ENCODE measurements at places on chromosomes 6 and 20.

- no peak for DNase-seq
Measured at GRCh38 chr6:86355271-86355670, 582.1 kb upstream of the HTR1E start.

DNA sequence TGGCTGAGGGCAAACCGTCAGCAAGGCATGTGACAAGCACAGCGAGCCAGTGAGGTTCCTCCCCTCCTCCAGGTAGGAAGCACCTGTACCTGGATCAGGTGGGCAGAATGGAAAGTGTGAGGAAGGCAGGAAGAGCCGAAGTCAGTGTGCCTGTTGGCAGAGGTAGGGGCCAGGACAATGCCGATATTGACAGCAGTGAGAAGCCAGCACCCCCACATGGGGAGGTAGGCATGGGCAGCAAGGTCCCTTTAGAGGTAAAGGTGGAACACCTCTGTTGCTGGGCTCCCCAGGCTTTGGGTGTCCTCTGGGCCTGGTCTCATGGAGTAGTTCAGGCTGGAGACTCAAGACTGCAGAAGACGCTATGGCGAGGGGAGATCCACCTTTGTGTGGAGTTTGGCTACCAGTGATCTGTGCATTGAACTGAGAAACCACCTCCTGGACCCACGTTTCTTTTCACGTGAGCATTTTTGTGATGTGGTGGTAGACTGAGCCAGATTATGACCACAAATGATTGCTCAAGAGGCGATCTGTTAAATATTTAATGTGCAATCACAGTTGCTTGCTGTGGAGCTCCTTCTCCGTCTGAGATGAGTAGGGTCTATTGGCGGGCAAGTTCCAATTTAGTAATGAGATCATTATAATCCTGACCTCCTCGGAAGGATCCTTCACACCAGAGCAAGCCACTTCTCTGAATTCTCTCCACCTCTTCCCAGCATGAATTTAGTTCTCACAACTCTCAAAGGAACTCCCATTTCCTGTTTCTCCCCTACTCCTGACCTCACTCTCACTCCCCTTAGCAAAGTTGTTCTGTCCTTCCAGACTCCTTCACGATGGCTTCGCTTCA lies 174.8 kb downstream of the CDH26 start:
- no peak for DNase-seq

DNA sequence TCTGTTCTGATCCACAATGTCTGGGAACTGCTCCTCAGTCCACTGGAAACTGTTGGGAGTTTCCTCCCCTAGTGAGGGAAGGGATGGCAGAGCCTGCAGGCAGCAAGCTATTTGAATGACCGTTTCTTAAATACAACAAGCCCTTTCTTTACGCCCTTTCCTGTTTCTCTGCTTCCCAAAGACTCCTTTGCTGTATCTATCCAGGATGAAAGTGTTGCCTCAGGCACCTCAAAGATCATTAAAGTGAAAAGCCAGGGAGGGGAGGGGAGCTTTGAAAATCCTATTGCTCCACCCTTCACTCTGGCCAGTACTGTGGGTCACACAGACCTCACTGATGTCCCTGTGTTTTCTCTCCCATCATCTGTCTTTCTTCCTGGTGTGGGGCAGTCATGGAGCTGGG lies 213.1 kb downstream of the RNF144B start:
- DNase-seq = no peak

GRCh38 chr20:41359541-41360011 lies 7.0 kb downstream of the EMILIN3 start:
- DNase-seq = no peak

- DNase-seq = no peak
Measured at GRCh38 chr20:16520154-16520553, 53.1 kb downstream of the KIF16B start.

DNA sequence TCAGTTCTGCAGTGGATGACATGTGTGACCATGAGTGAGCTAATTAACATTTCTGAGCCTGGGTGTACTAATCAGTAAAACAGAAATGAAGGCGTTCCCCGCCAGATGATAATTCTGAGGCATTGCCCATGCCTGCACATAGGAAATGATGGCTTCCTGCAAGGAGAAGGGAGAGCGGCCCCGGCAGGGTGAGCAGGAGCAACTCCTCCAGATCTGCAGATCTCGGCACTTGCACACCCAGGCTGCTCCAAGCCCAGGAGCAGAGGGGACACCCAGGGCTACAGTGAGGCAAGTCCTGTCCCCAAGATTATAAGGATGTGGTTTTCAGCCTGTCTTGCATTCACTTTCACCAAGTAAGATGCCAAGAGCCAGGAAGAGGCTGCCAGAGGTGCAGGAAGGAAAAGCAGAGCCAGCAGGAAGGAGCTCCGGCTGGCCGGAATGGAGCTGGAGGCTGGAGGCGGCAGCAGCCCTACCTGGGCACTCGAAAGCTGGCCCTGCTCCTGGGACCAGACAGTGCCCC lies 177.5 kb upstream of the CST7 start:
- no peak for DNase-seq

GRCh38 chr6:162999575-163000285 lies 272.0 kb downstream of the PACRG start:
- no peak for DNase-seq

DNA sequence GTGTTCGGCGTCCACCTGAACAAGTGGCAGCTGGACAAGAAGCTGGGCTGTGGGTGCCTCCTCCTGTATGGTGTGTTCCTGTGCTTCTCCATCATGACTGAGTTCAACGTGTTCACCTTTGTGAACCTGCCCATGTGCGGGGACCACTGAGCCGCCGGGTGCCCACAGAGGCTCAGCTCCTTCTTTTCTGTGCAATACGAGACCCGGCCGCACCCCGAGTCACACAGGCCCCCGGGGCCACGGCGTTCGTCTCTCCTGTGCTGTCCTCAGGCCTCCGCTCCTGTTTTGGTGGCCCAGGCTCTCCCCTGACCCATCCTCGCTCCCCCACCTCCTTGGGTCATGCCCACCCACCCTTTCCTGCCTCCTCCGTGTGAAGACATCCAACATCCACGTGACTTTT lies 37.1 kb upstream of the RIN2 start:
- no peak for DNase-seq

- no peak for DNase-seq
Measured at GRCh38 chr6:30315156-30315555, 11.6 kb upstream of the TRIM39 start.

DNA sequence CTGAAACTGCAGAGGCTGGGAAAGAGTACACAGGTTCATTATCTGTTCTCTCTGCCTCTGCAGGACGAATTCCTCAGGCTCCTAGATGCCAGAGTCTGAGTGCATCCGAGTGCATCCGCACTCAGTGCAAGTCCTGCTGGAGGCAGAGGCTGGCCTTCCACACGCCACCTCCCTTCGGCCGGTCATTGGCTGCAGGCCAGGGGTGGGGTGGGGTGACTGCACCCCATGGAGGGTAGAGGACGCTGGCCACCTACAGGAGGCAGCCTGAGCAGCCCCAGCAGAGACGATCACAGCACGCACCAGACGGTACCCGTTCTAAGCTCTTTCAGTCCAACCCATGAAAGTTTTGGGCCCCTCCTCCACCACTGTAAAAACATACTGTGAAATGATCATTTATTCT lies 11.7 kb downstream of the SFT2D1 start:
- no peak for DNase-seq

- no peak for DNase-seq
Measured at GRCh38 chr6:94052749-94053148, 633.4 kb upstream of the EPHA7 start.

- DNase-seq = no peak
Measured at GRCh38 chr20:32411955-32412706, 54.0 kb downstream of the ASXL1 start.

GRCh38 chr20:45323731-45324130 lies 15.6 kb upstream of the MATN4 start:
- DNase-seq = no peak

DNA sequence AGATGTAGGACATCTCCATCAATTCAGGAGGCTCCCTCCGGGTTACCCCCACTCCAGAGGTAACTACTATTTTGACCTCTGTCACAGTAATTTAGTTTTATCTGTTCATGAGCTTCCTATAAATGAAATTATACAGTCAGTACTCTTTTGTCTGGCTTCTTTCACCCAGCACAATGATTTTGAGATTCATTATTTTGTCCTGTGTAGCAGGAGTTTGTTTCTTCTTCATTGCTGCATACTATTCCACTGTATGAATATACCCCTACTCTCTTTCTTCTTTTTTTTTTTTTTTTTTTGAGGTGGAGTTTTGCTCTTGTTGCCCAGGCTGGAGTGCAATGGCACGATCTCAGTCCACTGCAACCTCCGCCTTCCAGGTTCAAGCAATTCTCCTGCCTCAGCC lies 11.8 kb upstream of the AP5S1 start:
- DNase-seq = no peak

GRCh38 chr20:50367104-50367674 lies 143.0 kb upstream of the PTPN1 start:
- no peak for DNase-seq

DNA sequence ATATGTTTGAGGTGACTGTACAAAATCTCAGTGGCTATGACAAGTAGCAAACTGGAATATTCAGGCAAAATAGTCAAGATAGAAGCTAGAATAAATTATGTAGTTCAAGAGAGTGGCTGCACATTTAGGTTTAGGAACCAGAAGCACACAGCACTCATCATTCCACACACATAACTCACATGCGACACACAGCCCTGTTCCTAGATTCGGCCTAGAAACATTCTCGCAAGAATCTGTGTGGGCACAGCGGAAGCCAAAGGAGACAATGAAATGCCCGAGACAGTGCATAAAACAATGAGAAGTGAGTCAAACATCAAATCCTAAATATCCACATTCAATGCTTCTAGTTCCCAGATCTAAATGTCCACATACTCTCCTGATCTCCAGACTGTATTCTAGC lies 9.5 kb upstream of the SUPT3H start:
- DNase-seq = no peak

- no peak for DNase-seq
Measured at GRCh38 chr20:35304956-35305355, 12.7 kb upstream of the FAM83C start.

DNA sequence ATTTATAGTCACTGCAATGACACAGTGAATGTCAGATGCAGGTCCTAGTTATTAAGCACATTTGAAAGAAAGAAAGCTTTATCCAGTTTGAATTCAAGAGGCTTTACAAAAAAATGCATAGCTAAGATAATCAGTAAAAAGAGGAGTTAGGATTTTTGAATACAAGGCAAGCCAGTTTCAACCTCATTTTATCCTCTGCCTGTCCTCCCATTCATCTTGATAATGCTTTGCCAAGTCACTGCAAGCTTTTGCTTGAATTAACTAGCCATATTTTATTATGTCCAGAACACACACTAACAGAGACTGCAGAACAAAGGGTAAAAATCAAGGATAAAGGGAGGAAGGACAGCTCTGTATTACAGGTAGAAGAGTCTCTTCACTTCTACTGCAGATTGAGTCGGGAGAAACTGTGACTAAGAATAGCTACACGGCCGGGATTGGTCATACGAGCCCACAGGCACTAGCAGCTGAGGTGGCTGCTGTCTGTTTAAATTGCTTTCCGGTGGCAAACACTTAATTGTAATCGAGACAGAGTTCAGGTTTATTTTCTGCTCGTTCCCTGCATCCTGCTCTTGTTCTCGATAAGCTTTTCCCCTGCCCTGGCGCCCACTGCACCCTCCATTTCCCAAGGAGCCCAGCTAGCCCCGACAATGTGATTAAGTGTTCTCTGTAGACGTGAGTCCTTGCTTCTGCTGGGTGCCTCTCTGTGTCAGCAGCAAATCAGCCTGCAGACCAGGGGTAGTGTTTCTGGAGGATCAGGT lies 30.5 kb upstream of the AKAP12 start:
- no peak for DNase-seq

GRCh38 chr20:23049201-23050075 lies at the start of gene THBD:
TSS of gene THBD (minus strand) at chr20:23049672. CDS start at chr20:23049504, 168 bp downstream.
- no peak for DNase-seq

DNA sequence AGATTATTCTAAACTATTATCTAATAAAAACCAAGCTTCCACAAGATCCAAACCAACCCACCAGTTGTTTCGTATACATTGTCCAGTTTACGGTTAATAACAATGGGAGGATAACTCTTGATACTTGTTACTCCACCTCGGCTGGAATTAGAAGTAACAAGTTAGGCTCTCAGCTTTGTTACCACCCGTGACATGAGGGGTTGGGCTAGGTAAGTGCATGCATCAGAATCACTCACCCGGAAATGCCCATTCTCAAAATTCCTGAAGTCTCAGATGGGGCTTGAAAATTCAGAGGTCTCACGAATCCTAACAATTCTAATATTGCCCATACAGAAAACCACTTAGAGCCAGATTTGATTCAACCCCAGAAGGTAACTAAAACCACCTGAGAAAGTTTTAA lies 27.0 kb upstream of the SERPINB1 start:
- no peak for DNase-seq

GRCh38 chr6:63928613-63929012 lies 293.0 kb downstream of the PHF3 start:
- no peak for DNase-seq

DNA sequence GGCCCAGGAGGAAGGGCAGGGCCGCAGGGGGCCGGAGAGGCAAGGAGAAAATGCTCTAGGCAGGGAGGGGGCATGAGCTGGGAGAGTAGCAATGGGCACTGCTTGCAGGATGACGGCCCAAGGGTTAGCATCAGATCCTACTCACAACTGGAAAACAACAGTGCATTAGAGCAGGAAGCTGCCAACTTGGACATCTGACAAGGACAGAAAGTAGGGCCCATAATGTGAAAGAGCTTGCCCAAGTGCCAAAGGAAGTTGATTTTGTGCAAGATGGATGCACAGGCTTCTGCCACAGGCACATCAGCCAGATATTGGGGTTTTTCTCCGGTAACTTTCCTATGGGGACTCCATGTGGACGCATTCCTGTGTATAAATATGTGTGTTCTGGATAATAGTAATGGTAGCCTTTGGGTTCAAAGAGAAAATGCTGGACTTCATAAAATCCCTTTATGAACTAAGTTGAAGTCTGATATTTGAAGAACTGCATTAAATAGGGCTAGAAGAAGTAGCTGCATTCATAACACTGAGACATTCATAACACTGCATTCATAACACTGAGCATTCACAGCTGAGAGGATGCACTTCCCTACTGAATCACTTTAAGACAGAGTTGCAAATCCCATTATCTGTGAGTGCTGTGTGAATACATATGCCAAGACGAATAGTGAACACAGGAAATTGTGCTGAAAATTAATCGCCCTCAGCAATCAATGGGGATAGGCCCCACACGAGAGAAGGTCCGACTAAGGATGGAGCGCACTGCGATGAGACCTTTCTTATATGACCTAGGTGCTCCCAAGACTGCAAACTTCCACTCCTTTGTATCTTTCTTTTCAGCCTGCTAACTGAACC lies 235.6 kb upstream of the PRDM1 start:
- DNase-seq = no peak

DNA sequence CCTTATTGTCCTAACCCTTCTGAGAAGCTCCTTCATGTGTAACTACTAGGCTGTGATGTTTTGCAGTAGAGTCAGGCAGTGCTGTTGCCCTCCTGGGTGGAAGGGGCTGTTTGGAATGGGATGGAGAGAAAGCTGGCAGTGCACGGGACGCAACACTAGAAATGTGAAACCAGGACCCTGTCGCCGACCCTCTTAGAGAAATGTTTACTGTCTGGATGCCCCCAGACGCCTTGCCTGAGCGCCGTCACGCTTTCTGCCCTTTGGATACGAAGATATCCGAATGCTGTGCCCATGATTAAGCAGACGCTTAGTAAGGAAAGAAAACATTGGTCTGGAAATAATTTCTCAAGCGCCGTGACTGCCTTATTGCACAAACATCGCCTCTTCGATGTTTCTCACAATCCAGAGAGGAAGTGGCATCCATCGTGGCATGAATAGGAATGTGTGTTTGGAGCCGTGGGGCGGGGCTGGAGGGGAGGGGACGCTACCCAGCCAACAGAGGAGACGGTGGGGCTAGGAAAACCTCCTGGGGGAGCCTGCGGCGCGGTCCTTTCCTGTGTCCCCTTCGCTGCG lies 661 bp upstream of the PPP1R14C start:
- no peak for DNase-seq
